ENCODE measurements at places on chromosomes 3 and 15. TPM values are rescaled to one million over a fixed set of nuclear protein-coding genes. Genes with fewer than 3 reads are reported as not detected.
A peak's percentile ranks its signal among the peaks of the same experiment; 100 is the strongest.

- no peak for DNase-seq
- H3K36me3 ChIP-seq: no peaks in the 10 kb centered on the region
- H3K4me1 ChIP-seq: no peaks in the 10 kb centered on the region
- no peaks in the 10 kb centered on the region for H3K27me3 ChIP-seq
Measured at GRCh38 chr3:143298886-143299535, 179.4 kb downstream of the CHST2 start.

- H3K27ac ChIP-seq: peak overlapping the region; percentile 84
- H3K36me3 ChIP-seq: no peaks in the 10 kb centered on the region
- H3K4me1 ChIP-seq: no peaks in the 10 kb centered on the region
- DNase-seq: no peak
- H3K4me3 ChIP-seq: no peak overlapping the region
Measured at GRCh38 chr3:173912126-173912525, 514.6 kb downstream of the NLGN1 start.

The SCAANT1 gene
- not detected for polyA plus RNA-seq

GRCh38 chr3:108064293-108064887 is 26.4 kb downstream of the CD47 start:
- H3K27ac ChIP-seq: no peak overlapping the region
- peaks cover 31% of the 10 kb centered on the region for H3K36me3 ChIP-seq
- no peak for DNase-seq

The CLRN1 gene
- not detected for polyA plus RNA-seq

- H3K36me3 ChIP-seq: no peaks in the 10 kb centered on the region
- no peak for DNase-seq
- H3K4me1 ChIP-seq: peaks cover 7% of the 10 kb centered on the region
- no peak overlapping the region for H3K4me3 ChIP-seq
- H3K27ac ChIP-seq: no peak overlapping the region
Measured at GRCh38 chr3:49454458-49454857, 15.6 kb upstream of the DAG1 start.

The GOLGA8F gene
- not detected for polyA plus RNA-seq

DNA sequence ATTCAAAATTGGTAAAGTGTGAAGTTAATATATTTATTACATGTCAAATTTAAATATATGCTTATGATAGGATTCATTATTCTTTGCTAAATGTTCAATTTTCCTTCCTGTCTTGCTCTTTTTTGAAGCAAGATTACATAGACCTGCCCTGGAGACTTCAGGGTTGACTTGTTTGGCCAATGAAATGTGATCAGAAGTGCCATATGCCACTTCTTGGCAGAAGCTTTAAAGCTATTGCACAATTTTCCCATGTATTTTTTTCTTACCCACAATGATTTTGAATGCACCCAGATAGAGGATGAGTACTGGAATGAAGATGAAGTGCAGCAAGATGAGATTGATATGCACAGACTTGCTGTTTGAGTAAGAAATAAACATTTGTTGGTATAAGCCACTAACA is 406.3 kb upstream of the BCHE start:
- H3K27me3 ChIP-seq: no peaks in the 10 kb centered on the region
- no peak for DNase-seq
- H3K4me3 ChIP-seq: no peak overlapping the region

DNA sequence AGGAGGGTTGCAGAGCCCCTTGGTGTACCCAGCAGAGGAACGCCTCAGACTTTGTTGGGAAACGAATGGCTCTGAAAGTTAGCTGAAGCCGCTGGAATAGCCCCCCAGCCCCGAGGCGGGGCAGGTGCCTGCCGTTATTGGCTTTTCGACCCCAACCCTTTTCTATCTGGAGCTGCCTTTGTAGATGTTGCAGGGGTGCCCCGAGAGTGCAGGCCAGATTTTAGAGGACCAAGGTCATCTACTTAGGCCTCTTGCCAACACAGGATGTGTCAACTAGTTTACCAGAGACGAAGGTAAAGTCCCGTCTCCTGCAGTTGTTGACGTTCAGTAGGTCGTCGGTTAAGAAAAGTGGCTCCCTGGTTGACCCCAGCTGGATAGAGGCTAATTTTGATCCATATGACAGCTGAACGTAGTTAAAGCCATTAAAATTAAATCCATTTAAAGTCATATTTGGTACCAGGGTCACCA is 579 bp upstream of the UBE3A start:
- DNase-seq: no peak
- H3K4me1 ChIP-seq: peaks cover 3% of the 10 kb centered on the region
- H3K27ac ChIP-seq: peak overlapping the region; percentile 73
- H3K27me3 ChIP-seq: no peaks in the 10 kb centered on the region
- peaks cover 9% of the 10 kb centered on the region for H3K36me3 ChIP-seq

DNA sequence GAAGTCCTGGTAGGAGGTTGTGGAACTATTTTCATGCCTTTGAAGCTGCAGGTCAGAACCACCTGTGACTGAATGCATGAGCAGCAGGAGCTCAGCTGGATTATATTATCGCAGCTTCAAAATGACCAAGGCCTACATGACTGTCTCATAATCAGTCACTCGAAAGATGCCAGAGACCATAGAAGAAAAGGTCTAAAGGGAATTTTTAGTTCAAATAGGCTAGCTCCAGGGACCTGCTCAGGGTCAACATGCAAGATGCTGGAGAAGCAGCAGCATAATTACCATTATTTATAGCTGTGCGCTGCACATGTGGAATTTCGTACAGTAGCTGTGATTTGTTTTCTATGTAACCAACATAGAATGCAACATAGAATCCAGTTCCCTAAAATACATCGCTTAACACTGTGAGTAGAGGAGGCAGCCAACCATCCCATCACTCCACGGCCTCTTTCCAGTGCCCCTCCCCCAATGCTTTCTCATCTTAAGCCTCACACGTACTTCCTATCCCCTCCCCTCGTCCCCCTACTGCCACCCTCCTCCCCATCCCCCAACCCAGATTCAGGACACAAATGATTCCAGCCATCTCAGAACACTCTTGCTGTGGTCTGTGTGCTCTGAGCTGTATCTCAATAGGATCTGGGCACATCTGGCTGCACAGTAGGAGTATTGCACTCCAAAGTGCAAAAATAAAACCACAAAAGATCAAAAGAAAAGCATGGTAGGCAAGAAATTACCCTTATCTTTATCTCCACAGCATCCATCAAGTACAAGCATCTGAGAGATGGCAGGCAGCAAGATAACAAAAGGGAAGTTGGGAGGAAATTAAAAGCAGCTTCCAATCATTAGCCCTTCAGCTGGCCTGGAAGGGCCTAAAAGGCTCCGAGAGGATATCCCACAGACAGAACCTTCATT is 352.8 kb upstream of the SEMA6D start:
- H3K36me3 ChIP-seq: no peaks in the 10 kb centered on the region
- no peak overlapping the region for H3K4me3 ChIP-seq
- no peaks in the 10 kb centered on the region for H3K4me1 ChIP-seq
- DNase-seq: peak; percentile 65

All from SK-N-SH (cell line).